Activated T-helper 1 cell treated with Interleukin-2 at 50 U/mL for 16 hours (primary cell): ENCODE measurements at places on chromosomes 5 and 9.

GRCh38 chr5:133499895-133500294 is 112.4 kb downstream of the FSTL4 start:
- DNase-seq: no peak

DNA sequence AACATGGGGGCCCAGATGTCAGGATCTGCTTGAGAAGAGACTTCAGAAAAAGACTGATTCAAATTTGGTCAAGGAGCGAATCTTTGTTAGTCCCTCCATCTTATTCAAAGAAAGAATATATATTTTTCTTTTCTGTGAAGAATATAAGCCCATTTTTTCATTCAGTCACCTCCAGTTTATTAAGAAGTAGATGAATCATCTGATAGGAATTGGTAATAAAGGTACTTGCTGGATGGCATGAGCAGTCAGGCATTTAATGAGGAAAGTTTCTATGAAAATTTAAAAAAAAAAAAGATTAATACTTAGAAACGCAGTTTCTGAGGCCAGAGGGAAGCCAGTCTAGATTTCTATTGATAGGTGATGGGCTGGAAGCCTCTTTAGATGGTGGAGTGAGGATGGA is 373.1 kb upstream of the SMC2 start:
- no peak for DNase-seq

GRCh38 chr9:34611251-34611810 is 566 bp downstream of the RPP25L start:
- DNase-seq: no peak

DNA sequence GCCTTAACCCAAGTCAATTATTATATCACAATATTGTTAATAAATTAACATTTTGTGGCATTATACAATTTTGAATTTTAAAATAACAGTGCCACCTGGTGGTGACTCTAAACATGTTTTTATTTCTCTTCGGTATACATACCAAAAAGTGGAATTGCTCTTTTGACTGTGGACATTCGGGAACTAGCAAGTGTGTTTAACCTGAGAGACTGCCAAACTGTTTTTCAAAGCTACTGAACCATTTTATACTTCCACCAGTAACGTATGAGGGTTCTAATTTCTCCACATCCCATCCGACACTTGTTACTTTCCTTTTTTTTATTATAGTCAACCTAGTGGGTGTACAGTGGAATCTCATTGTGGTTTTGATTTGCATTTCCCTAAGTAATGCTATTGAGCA is 18.3 kb upstream of the HSDL2 start:
- DNase-seq: no peak

- DNase-seq: no peak
Measured at GRCh38 chr9:127926906-127927200, 3.7 kb downstream of the PIP5KL1 start.

- no peak for DNase-seq
Measured at GRCh38 chr5:100706776-100707175, 171.6 kb downstream of the FAM174A start.

- DNase-seq: no peak
Measured at GRCh38 chr5:67188274-67189078, 8.1 kb downstream of the CD180 start.

DNA sequence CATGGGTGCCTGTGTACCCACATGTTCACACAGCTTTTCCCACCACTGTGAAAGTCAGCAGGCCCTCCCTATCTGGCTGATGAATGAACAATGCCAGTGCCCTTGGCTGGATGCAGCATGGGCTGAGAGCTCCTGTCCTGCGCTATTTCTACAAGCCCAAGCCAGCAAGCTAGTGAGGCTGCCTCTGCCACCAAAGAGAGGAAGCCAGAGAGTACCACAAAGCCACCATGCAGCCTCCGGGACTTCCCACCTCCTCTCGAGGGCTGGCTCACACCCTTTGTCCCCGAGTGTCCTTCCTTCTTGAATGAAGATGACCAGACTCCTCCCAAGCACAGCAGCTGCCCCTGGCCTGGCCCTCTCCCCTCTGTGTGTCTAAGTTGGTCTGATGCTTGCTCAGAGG is 76.5 kb downstream of the SH3PXD2B start:
- no peak for DNase-seq

DNA sequence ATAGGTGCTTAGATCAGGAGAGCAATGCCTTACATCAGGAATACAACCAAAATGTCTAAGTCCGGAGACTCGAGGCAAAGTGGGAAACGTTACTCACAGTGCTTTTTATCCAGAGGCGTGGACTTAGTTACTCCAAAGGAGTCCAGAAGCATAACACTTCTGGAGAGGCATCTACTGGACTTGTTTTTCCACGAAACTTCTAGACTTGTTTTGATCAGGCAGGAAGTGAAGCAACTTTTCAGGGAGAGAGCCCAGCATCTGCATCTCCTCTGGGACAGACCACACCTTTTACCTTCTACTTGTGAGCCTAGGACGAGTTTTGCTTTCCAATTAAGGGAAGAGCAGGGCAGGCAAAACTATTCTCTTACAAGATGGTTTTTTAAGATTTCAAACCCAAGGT is 1.2 kb upstream of the TJP2 start:
- no peak for DNase-seq

GRCh38 chr5:163529698-163530097 is 24.3 kb downstream of the MAT2B start:
- no peak for DNase-seq

GRCh38 chr9:81344366-81344765 is 345.0 kb downstream of the TLE1 start:
- DNase-seq: no peak

DNA sequence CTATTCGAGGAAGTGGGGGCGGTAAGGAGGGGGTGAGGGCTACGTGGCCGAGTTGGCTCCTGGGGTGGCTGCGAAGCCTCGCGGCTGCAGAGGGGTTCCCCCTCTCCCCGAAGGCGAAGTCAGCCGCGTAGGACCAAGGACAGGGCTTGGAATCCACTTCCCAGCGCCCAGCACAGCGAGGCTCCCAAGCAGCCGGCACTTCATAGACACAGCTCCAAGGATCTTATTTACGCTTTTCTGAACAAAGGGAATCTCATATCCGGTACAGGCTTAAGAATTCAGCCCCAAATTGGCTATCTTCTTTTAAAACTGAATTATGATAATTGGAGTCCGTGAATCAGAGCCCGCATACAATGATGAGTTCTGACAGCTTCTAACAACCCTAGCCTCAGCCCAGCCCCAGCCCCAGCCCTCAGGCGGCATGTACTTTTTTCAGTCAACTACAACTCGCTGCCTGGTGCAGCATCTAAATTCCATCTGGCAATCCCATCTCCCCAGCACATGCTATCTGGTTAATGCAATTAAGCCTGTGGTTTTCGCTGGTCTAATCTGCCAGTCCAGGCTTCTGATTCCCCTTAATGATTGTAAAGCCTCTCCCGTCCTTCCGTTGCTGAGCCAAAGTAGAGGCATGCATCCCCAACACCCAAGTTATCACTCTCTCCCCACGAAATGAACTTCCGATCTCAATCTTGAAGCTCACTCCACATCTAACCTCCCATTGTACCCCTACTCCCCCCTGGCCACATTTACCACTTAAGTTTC is 1.0 kb downstream of the ELAVL2 start:
- no peak for DNase-seq

DNA sequence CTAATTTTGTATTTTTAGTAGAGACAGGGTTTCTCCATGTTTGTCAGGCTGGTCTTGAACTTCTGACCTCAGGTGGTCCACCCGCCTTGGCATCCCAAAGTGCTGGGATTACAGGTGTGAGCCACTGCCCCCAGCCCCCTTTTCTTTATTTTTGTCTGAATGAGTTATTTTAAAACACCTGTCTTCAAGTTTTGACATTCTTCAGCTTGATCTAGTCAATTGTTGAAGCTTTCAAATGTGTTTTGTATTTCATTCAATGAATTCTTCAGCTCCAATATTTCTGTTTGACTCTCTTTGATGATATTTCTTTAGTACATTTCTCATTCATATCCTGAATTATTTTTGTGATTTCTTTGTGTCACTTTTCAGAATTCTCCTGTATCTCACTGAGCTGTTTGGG is 486.2 kb downstream of the DMAC1 start:
- DNase-seq: no peak

DNA sequence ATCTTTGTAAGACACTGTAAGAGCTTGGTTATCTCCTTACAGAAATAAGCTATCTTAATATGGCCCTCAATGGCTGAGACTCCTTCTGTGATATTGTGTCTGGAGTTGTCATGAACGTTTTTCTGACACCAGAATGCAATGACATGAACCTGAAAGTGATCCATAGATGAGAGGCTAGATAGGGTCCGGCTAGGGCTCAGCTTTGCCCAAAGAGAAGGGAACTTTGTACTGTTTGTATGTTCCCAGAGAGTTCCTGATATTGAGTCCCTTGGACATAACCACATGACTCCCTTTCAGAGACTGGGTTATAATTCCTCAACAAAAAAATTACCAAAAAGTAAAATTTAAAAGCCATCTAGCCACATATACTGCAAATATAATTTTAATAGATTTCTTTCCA is 575.8 kb upstream of the CLINT1 start:
- no peak for DNase-seq

DNA sequence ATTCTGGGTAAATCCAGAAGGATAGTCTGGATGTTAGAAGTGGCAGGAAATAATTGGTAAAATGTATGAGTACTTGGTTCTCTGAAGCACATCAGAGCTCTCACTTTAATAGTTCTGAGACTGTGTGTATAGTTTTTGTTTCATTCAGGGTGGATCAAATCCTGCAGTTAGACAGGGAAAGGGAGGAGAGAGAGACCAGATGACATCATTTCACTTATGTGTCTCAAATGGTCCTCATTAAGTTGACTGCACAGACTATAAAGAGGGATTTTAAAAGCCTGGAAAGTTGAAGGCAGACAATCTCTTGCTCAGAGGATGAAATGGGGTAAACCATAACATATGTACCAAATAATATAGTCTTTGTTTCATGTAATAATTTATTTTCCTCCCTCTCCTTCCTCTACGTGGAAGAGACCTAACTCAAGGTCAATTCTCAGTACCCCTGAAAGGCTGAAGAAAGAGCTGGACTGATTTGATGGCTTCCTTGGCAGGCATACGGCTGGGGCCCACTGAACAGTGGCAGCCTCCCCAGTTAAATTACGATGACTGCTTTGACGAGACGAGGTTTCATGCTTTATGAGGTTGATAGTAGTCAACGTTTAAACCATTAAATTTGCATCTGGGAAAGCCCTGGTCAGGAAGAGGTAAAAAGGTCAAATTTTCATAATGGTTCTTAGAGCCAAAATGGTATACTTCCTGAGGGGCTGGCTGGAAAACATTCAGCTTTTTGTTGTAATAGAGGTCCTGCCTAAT is 395.1 kb upstream of the RPS23 start:
- DNase-seq: no peak

- DNase-seq: no peak
Measured at GRCh38 chr5:87541033-87541432, 128.3 kb upstream of the CCNH start.

GRCh38 chr9:82970359-82970758 is 92.6 kb downstream of the RASEF start:
- DNase-seq: no peak

- no peak for DNase-seq
Measured at GRCh38 chr5:54630738-54631359, 113.3 kb downstream of the SNX18 start.

GRCh38 chr5:158285698-158286097 is 426.8 kb upstream of the CLINT1 start:
- DNase-seq: no peak

DNA sequence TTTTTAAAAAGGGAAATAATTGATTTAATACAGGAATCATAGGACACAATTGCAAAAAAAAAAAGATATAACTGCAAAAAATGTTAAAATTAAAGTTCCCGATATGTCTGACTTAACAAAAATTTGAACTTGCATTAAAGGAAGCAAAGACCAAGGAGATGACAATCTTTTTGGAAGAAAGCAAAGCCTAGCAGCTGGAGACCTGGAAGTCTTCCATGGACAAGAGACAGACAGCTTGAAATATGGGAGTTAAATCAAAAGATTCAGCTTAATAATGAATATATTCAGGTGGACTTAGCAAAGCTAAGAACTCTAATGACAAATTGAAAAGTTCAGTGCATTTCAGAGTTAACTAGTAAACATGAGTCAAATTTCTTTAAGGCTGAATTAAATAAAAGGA is 568.7 kb upstream of the RGMB start:
- DNase-seq: no peak

GRCh38 chr9:99818500-99818899 is 3.2 kb upstream of the NR4A3 start:
- no peak for DNase-seq

GRCh38 chr5:126846344-126846743 is 69.4 kb downstream of the LMNB1 start:
- DNase-seq: no peak

- DNase-seq: no peak
Measured at GRCh38 chr5:91027405-91028139, 355.5 kb downstream of the ARRDC3 start.

DNA sequence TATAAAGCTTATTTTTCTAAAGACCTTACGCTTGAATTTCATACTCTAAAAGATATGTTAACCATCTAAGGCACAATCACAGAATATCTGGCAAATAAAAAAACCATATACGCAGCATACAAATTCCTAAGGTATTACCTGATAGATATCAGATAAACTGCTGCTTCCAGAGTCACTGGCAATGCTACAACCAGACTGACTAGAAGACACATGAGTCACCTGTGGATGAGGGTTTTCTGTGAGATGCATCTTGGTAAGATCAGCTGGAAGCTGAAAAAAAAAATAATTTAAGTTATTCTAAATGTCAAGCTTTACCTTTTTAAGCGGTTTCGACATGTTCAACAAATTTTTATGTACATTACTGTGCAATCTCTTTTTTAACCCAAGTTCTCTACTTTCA is 113.8 kb downstream of the RAPGEF6 start:
- no peak for DNase-seq

DNA sequence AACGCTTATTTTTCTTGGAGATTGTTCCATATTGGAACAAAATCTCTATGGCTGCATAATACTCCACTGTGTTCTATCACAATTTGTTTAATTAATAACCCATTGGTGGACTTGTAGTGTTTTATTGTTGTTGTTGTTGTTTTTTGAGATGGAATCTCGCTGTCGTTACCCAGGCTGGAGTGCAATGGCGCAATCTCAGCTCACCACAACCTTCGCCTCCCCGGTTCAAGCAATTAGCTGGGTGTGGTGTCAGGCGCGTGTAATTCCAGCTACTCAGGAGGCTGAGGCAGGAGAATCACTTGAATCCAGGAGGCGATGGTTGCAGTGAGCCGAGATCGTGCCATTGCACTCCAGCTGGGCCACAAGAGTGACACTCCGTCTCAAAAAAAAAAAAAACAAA is 38.7 kb downstream of the SPRY4 start:
- no peak for DNase-seq

DNA sequence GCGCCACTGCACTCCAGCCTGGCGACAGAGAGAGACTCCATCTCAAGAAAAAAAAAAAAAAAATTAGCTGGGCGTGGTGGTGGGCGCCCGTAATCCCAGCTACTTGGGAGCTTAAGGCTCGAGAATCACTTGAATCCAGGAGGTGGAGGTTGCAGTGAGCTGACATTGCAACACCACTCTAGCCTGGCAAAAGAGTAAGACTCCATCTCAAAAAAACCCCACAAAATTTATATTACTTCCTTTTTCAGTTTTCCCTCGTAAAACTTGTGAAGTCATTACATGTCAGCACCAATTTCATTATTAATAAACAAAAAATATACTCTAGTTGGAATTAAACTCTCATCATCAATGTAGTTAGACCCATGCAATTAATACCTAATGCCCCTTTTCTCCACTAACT is 43.9 kb downstream of the SHLD3 start:
- DNase-seq: no peak
